Hypothalamus (tissue), 51 donors: ENCODE measurements at places on chromosomes 6 and 20.

GRCh38 chr6:61809004-61809595, 476.9 kb downstream of the KHDRBS2 start:
- DNase-seq: no peak

GRCh38 chr6:148166339-148166968, 176.2 kb upstream of the SASH1 start:
- DNase-seq: no peak

- DNase-seq: no peak
These were observed 48.1 kb upstream of the BTBD3 start for GRCh38 chr20:11869641-11870040.

DNA sequence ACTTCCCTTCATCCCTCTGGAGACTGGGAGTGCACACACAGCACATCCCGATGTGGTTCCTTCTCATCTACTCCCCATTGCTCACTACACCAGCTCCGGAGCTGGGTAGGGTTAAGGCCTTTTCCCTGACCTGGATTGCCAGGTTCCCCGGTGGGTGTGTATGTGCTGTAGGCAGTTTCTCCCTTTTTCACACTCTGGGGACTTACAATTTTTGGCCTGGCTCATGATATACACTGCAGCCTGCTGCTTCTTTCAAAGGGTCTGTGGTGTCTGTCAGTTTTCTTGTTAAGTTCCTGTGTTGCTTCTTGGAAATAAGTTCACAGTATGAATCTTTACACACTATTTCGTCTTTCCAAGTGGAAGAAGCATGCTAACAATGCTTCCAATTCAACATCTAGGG, 405.5 kb downstream of the UTRN start:
- DNase-seq: no peak

GRCh38 chr20:59730722-59731121, 126.4 kb downstream of the PHACTR3 start:
- DNase-seq: no peak

GRCh38 chr6:170172392-170172791, 118.5 kb downstream of the DLL1 start:
- no peak for DNase-seq

DNA sequence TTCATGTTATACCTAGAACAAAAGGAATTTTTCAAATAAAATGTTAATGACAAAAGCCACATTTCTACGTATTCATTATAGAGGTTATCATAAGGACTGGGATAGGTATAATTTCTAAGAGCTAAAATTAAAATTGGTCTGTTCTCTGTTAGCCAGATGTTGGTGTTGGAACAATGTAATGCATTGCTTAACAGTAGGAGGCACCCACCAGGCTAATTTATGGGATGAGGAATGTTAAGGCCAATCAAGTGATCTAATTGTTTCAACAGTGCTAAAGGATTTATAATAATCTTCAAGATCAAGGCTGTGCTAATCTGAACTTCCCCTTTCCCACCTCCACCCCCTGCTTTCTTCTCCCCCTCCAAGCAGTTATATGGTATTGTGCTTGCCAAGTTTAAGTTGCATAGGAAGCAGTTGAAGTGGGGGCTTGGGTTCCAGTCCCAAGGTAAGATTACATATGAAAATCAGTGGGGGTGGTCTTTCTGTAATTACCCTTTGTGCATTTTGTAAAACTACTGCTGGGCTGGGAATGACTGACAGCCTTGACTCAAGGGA, 89.2 kb upstream of the BACH2 start:
- DNase-seq: no peak

DNA sequence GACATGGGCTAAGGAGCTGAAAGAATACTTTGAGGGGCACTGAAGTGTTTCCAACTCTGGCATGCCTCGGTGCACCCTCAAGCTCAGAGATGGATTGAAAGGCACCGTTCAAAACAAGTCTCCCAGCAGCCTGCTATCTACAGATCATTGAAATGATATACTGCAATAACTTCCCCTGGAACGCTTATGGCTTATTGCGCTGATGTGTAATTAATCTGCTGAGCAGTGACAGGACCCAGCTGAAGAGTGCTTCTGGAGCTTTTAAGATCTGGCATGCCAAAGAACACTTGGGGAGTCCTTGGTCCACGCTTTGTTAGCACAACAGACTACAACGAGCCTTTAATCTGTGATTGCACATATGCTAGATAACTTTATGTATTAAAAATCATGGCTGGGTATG, 708.2 kb downstream of the PRKN start:
- DNase-seq: no peak

DNA sequence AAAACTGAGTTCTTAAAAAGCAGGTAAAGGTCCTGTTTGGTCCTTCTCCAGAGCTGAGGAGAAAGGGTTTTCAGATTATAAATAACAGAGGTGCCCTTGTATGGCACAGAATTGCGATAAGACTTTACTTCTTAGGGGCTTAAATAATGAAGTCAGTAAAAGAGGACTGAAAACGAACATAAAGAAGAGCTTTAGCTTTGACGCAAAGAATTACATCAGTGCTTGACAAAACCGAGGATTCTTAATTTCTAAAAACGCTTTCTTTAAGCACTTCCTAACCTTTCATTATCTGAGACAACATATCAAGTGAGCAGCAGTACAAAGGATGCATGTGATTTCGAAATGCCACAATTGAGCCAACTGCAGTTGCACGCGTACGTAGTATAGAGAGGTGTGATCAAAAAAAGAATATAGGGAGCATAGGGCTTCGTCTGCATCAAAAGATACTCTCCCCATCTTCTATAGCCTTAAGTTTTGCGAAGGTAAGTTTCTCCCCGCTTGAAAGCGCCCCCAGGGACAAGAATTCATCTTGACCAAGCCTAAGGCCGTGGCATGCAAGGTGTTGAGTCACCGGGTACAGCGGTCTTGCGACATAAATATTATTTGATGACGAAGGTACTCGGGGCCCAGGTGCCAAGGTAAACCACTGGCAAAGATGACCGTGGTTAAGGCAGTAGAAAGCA, 778 bp upstream of the LOC128125822 start:
- DNase-seq: no peak
